ENCODE measurements at places on chromosomes 13 and 19.

DNA sequence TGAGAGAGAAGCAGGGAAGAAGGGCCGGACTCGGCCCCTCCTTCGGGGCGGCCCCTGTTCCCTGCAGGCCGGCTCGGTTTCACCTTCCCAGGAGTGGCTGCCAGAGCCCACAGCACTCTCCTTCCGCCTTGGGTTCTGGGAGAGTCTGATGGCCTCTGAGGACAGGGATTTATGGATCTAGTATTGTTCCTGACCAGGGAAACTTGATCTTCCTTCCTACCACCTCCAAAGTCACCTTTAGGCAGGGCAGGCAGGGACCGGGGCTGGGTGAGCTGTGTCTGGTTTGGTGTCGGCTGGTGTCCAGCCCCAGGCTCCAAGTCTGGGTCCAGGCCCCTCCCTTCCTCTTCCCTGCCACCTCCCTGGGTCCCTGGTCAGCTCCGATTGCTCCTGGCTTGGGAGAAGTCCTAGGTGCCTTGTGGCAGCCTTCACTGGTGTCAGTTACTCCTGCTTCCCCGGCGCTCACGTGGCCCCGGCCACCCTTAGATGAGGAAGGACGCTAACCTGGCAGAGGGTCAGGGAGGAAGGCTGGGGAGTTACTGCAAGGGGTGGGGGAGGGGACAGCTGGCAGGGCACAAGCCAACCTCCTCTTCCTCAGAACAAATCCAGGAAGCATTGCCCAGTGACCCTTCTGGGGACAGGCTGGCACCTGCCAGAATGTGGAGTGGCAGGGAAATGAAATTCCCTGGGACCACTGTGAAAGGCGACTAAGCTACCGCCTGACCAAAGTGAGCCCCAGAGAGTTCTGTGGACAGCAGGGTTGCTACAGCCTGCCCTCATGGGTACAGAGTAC, 18.8 kb downstream of the RFX1 start:
- DNase-seq, result no peak

- no peak for DNase-seq
These were observed 182.4 kb upstream of the UFM1 start for GRCh38 chr13:38167164-38167822.

- DNase-seq, result no peak
These were observed 45.8 kb downstream of the GAS6 start for GRCh38 chr13:113817860-113818691.

DNA sequence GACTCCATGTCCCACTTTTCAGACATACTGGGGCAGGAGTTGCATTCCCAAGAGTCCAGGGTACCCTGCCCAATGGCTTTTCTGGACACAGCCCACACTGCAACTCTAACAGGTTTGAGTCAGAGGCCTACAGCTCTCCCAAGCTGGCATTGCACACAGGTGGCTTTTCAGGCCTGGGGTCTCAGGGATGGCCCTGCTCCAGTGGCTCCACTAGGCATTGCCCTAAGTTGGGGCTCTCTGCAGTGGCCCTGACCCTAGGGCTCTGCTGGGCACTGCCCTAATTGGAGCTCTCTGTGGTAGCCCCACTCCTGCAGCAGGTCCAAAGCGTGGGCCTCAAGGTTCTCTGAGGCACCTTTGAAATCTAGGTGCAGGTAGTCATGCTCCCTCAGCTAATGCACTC, 408.8 kb downstream of the SUCLA2 start:
- DNase-seq, result no peak

DNA sequence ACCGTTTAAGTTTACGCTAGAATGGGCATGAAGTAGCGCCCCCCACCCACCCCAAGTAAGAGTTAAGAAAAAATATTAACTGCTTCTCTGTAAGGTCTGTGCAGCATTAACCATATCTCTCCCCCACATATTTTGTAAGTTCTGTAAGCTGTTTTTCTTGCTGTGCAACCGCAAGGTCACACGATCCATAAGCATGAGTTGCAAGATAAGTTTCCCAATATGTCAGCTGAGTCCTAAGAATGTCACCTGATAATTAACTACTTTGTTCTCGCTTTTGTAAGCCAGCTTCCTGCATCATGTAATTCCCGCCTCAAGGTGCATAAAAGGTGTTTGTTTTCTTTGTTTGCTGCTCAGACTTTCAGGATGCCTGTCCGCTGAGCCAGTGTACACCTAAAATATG, 187.0 kb downstream of the MYO16 start:
- DNase-seq, result no peak

Measured in GM10248 (cell line).